ENCODE measurements at places on chromosomes 16 and 17. TPM values are rescaled to one million over a fixed set of nuclear protein-coding genes. Genes with fewer than 3 reads are reported as not detected.

- no peak for DNase-seq
Observed at GRCh38 chr16:28837672-28838557, 8.2 kb downstream of the TUFM start.

The GP1BA gene
- not detected for total RNA-seq

- no peak for DNase-seq
Observed at GRCh38 chr17:4742133-4742532, 2.4 kb upstream of the CXCL16 start.

The MARCHF10 gene
- 0.32 TPM for total RNA-seq

- DNase-seq: no peak
Observed at GRCh38 chr16:5175266-5175665, 77.7 kb upstream of the EEF2KMT start.

DNA sequence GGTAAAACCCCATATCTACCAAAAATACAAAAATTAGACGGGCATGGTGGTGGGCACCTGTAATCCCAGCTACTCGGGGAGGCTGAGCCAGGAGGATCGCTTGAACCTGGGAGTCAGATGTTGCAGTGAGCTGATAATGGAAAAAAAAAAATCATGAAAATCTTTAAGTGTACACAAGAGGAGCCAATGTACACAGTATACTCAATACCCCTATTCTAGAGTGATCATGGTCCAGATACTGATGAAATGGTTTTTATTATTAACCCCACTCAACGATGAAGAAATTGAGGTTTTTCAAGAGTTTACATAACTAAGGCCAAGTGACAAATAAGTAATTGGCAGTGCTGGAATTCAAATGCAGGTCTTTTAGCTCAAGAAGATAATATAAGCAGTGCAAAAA, 11.5 kb downstream of the HSD17B2 start:
- DNase-seq: no peak

DNA sequence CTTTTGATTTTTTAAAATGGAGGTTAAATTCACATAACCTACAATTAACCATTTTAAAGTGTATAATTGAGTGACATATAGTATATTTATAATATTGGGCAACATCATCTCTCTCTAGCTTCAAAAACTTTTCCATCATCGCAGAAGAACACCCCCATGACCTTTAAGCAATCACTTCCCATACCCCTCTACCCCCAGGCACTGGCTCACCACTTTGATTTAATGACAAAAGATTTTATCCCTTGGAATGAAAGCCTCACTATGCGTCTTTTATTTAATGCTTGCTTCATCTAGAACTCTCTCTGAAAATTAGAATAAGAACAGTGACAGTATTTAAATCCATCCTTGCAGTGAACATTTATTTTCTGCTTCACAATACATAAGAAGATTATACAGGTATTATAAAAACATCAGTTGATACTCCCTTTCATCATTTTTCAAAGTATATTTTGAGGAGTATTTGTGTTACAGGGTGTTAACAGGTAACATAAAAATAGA, 3.2 kb upstream of the KRTAP1-3 start:
- DNase-seq: no peak

DNA sequence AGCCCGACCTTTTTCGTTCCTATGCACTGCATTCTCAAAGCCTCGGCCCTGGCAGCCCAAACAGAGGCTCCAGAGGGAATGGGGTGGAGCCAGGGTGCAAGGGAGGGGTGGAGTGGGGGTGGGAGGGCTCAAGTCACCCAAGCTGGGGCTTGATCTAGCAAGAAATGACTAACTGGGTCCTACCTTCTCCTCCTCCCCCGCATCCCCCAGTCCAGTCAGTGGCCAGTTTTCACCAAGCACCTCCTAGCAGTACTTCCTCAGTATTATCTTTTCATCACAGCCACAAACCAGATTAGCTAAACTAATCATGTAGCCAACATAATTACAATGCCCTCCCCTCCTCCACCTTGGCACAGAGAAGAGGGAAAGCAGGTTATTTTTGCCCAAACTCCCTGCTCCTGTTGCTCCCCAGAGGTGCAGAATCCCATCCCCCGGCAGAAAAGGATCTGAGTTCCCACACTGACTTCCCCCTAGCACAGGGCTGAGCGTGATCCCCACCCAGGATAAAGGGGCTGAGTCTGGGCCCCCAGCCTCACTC, 2.2 kb downstream of the JUP start:
- DNase-seq: peak; percentile 79

Data from fibroblast of villous mesenchyme (primary cell).